Common myeloid progenitor, CD34-positive (primary cell): ENCODE measurements at places on chromosomes 7 and 10.

DNA sequence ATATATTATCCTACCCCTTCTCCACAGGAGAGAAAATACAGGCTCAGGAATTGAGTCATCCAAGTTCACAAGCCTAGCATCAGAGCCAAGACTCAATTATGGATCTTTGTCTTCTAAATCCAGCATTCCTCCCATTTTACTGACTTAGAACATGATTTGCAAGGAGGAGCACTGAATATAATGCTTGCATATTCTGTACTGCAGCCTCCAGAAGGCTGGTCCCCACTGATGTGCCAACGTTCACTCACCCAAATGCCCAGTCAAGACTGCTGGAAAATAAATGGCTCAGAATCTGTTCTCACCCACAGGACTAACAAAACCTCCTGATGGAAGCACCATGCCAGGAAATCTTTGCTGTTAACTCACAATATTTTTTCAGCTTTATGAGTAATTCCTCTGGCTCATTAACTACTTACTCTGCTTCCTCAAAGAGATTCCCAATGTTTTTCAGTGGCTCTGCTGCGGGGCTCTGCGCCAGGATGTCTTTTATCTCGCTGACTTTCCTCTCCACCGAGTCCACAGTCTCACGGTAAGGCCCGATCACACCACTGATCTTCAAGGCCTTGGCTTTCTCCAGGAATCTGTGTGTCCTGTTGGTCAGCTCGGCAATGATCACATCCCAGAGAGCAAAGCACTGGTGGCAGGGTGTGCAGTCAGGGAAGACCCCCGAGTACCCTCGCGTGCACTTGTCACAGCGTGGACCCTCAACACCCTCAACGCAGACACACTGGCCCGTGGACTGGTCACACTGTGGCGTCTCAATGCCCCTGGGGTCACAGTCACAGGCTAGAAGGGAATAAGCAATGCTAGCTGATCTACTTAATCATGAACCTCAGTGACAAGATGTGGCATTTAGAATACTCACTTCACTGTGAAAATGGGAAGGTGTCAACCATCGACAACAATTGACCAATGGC is 48.8 kb downstream of the DLD start:
- no peaks in the 10 kb centered on the region for H3K27me3 ChIP-seq
- no peak overlapping the region for H3K4me3 ChIP-seq
- no peak for DNase-seq
- no peak overlapping the region for H3K27ac ChIP-seq
- peaks cover 10% of the 10 kb centered on the region for H3K36me3 ChIP-seq

DNA sequence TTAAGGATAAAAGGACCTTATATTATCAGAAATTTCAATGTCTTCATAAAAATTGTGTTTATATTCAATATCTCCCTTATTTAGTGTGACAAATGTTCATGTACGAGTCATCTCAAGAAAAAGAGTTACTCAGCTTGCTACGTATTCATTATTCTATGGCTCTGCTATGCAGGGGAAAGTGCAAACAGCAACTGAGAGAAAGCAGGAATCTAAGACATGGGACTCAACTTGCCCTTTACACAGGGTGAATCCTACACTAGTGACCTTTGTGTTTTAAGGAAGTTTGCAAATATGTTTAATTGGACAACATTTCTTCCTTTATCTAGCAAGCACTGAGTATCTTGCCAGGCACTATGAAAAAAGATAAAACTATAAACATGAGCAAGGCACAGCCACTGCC is 104.7 kb downstream of the NPSR1 start:
- DNase-seq: no peak
- H3K27ac ChIP-seq: no peak overlapping the region
- no peaks in the 10 kb centered on the region for H3K27me3 ChIP-seq

GRCh38 chr7:80218723-80219122 is 84.1 kb downstream of the GNAI1 start:
- no peak for DNase-seq
- no peak overlapping the region for H3K4me3 ChIP-seq
- H3K4me1 ChIP-seq: no peaks in the 10 kb centered on the region
- no peaks in the 10 kb centered on the region for H3K27me3 ChIP-seq
- peaks cover 9% of the 10 kb centered on the region for H3K36me3 ChIP-seq
- H3K27ac ChIP-seq: no peak overlapping the region

DNA sequence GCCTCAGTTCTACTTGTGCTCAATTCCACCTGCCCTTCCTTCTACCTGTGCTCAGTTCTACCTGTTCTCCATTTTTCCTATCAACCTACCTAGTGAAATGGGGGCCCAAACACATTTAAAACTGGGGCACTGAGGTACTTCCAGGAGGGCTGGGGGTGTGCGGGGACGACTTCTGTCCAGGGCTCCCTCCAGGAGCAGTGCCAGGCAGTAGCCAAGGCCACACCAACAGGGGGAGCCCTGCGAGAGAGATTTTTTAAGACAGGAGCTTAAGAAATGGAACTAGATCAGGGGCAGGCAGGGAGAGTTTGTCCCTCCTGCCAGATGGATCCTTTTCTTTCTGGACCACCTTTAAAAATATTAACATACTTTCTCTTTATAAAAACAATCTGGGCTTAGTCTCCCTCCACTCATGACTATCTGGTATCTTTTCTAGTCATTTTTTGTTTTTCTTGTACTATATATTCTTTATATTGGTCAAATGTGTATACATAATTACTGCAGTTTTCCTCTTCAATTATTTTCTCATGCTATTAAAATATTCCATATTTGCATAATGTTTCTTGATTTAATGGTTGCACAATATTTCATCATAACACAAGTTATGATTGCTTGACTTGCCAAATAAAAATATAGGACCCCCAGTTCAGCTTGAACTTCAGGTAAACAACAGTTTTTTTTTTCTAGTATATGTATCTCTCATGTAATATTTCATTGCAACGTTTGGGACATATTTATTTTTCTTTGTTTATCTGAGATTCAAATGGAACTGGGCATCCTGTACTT is 47.3 kb upstream of the INSYN2A start:
- H3K4me3 ChIP-seq: no peak overlapping the region
- no peaks in the 10 kb centered on the region for H3K36me3 ChIP-seq

- H3K27ac ChIP-seq: no peak overlapping the region
- no peaks in the 10 kb centered on the region for H3K36me3 ChIP-seq
- no peaks in the 10 kb centered on the region for H3K27me3 ChIP-seq
- H3K4me3 ChIP-seq: no peak overlapping the region
Observed at GRCh38 chr10:24501056-24501711, 222.5 kb downstream of the ARHGAP21 start.

DNA sequence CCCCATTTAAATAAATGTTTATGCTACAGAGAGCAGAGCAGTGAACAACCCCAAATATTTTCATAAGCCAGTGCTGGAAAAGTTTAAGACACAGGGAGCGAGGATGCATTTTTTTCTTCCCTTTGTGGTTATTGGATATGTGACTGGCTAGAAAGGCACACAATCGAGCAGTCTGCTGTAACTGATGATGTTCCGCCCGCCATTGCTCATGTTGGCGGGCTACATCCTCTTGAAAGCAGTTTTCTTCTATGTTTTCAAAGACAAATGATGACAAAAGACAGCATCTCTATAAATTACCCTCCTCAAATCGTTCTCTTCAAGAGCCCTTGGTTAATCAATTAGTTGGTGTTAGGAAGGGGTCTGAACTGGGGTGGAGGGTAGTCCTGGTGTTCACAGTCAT is 269.8 kb downstream of the SKAP2 start:
- DNase-seq: no peak
- H3K27me3 ChIP-seq: no peaks in the 10 kb centered on the region
- H3K27ac ChIP-seq: no peak overlapping the region
- H3K36me3 ChIP-seq: no peaks in the 10 kb centered on the region
- H3K4me3 ChIP-seq: no peak overlapping the region

DNA sequence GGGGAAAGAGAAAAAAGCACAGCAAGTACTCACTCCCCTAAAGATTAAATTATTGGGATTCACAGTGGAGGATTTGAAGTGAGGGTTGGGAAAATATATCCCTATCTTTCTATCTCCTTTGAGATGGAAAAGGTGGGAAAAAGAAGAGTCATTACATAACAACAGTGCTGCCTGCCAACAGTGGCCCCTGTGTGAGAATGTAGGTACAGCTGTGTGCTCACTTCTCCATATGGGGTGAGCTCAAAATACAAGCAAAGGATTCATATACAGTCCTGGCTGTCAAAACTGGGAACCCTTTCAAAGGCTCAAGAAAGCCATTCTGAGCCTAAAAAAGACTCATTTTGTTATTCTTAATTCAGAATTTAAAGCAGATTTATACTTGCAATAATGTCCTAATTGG is 458.5 kb downstream of the GPAM start:
- no peaks in the 10 kb centered on the region for H3K27me3 ChIP-seq
- no peaks in the 10 kb centered on the region for H3K36me3 ChIP-seq
- H3K27ac ChIP-seq: no peak overlapping the region
- H3K4me1 ChIP-seq: no peaks in the 10 kb centered on the region

GRCh38 chr10:103836861-103837260 is 18.5 kb downstream of the SH3PXD2A start:
- H3K4me1 ChIP-seq: peaks cover 43% of the 10 kb centered on the region
- H3K27me3 ChIP-seq: no peaks in the 10 kb centered on the region
- H3K36me3 ChIP-seq: no peaks in the 10 kb centered on the region
- no peak overlapping the region for H3K27ac ChIP-seq

DNA sequence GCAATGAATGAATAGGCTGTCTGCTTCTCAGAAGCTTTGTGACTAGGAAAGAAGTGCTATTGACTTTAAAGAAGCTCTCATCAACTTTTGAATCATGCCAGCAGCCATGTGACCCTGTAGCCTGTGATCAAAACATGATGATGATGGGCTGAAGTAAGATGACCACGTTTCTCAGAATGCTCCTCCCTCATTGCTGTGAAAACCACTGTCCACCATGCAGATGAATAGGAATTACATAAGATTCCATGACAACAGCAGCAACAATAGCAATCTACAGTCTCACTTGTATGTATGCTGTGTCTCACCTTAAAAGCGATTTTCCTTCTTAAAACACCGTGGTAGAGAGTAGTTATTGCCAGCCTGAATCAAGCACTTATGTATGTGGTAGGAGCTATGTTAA is 228.4 kb downstream of the TRIL start:
- DNase-seq: no peak
- no peak overlapping the region for H3K27ac ChIP-seq
- H3K4me3 ChIP-seq: no peak overlapping the region
- no peaks in the 10 kb centered on the region for H3K27me3 ChIP-seq
- no peaks in the 10 kb centered on the region for H3K4me1 ChIP-seq

- H3K27ac ChIP-seq: no peak overlapping the region
- DNase-seq: peak; percentile 51
- no peaks in the 10 kb centered on the region for H3K4me1 ChIP-seq
- no peak overlapping the region for H3K4me3 ChIP-seq
- peaks cover 8% of the 10 kb centered on the region for H3K36me3 ChIP-seq
- H3K27me3 ChIP-seq: no peaks in the 10 kb centered on the region
Observed at GRCh38 chr10:103598654-103599115, 105.2 kb downstream of the NEURL1 start.

- DNase-seq: no peak
- no peak overlapping the region for H3K27ac ChIP-seq
- no peaks in the 10 kb centered on the region for H3K4me1 ChIP-seq
- no peaks in the 10 kb centered on the region for H3K36me3 ChIP-seq
Observed at GRCh38 chr10:132926777-132927650, 15.4 kb downstream of the CFAP46 start.

DNA sequence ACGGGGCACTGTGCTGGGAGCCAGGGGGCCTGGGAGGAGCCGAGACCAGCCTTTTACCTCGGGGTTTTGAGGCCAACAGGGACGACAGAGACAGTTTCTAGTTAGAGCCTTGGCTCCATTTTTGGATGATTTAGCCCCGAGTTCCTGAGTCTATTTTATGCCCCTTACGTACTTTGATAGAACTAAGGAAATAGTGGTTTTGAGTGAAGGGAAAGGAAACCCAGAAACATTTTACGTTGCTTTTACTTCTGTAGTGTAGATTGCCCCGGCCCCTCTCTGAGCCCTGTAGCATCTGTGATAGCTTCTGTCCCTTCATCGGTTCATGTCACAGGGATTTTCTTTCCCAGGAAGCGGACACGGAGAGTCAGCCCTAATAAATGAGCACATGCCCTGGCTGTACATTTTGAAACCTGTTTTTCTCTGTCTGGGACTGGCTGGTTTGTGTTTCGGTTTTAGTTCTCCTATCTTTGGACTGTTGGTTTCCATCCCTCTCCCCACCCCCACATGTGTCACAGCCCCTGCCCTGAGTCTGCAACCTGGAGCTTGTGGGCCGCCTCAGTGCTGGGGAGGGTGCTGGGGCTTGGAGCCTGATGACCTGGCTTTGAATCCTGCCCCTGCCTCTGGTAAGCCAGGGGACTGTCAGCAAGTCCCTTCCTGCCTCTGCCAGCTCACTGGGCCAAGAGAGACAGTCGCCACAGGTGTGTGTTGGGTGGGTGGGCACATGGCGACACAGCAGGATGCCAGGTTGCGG is 6.9 kb upstream of the ORAI2 start:
- peak overlapping the region; percentile 41 for H3K4me3 ChIP-seq
- DNase-seq: peak; percentile 90
- H3K36me3 ChIP-seq: peaks cover 20% of the 10 kb centered on the region
- peaks cover 88% of the 10 kb centered on the region for H3K4me1 ChIP-seq
- peak overlapping the region; percentile 98 for H3K27ac ChIP-seq

GRCh38 chr7:70810558-70811139 is 321.3 kb upstream of the GALNT17 start:
- H3K36me3 ChIP-seq: no peaks in the 10 kb centered on the region
- peaks cover 7% of the 10 kb centered on the region for H3K4me1 ChIP-seq
- H3K27me3 ChIP-seq: no peaks in the 10 kb centered on the region
- no peak for DNase-seq
- no peak overlapping the region for H3K27ac ChIP-seq
- H3K4me3 ChIP-seq: no peak overlapping the region

DNA sequence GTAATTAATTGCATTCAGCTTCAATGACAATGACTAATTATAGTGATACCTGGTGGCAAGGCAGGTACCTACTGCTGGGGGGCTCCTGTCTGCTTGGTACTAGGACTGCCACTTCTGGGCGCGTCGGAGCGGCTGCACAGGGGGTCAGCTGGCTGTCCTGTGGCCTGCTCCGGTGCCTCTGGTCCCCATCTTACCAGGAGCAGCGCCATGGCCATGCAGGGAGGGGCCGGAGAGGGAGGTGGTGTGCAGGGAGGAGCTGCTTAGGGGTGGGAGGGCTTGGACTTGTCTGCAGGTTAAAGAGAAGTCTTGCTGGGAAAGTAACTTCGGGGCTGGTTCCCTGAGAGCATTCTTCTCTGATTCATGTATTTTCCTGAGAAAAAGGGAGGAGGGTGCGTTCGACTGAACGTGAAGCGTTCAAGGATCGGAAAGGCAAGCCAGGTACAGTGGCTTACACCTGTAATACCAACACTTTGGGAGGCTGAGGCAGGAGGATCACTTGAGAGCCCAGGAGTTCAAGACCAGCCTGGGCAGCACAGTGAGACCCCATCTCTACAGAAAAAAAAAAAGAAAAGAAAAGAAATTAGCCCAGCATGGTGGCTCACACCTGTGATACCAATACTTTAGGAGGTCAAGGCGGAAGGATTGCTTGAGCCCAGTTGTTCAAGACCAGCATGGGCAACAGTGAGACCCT is 15.4 kb downstream of the CUX1 start:
- no peaks in the 10 kb centered on the region for H3K4me1 ChIP-seq
- no peak for DNase-seq
- H3K36me3 ChIP-seq: peaks cover 12% of the 10 kb centered on the region
- H3K27ac ChIP-seq: no peak overlapping the region
- H3K27me3 ChIP-seq: no peaks in the 10 kb centered on the region

GRCh38 chr7:2540641-2541051 is 14.7 kb downstream of the BRAT1 start:
- no peak overlapping the region for H3K27ac ChIP-seq
- DNase-seq: no peak
- H3K4me3 ChIP-seq: no peak overlapping the region
- no peaks in the 10 kb centered on the region for H3K27me3 ChIP-seq
